Muscle of leg (tissue), 16 donors: ENCODE measurements at places on chromosomes 13 and 19. TPM values are rescaled to one million over a fixed set of nuclear protein-coding genes. Genes with fewer than 3 reads are reported as not detected.

The NLRP8 gene
- not detected for polyA plus RNA-seq

The RHPN2 gene
- polyA plus RNA-seq, result 1.3 TPM

The KCNK6 gene
- 3.4 TPM for polyA plus RNA-seq

DNA sequence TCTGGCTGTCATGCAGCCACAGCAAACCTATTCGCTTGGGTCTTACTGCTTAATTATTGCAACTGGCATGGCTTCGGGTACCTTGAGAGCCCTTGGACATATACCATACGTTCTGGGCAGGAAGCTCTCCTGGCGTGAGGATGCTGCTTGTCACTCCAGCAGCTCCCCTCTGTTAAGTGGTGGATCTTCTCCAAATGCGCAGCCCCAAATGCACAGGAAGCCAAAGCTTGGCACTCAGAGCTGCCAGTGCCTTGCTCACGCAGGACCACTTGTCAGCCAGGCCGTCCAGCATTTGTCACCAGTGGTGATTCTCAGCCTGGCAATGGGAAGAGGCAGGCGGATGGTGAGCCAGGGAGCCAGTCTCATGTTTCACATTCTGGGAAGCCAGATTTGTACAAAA, 158.6 kb downstream of the KATNAL1 start:
- DNase-seq, result no peak

GRCh38 chr13:24064371-24064770, 96.1 kb upstream of the SPATA13 start:
- DNase-seq, result no peak

The PALM gene
- polyA plus RNA-seq, result 31.7 TPM

DNA sequence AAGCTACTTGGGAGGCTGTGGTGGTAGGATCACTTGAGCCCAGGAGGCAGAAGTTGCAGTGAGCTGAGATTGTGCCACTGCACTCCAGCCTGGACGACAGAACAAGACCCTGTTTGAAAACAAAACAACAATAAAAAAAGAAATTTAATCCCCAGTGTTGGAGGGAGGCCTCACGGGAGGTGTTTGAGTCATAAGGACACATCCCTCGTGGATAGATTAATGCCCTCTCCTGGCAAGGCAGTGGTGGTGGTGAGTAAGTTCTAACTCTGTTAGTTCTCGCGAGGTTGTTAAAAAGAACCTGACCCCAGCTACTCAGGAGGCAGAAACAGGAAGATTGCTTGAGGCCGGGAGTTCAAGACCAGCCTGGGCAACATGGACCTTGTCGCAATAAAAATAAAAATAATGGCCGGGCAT, 27.6 kb upstream of the SIN3B start:
- DNase-seq, result no peak

DNA sequence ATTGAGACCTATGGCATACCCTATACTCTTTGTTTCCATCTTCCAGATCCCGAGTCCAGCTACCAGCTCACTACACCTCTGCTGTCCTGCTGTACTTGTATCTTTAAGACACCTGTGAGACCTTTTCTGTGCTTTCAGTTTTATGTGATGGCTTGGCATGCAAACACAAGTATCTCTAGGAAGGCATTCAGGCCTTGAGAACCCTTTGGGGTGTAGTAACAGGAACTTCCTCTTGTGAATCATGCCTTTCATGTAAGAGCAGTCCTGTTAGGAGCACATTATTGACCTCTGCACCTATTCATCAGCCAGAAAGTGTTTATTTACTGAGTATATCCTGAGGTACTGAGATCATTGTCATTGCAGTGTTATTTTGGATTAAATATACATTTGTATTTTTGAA, 87.0 kb upstream of the HTR2A start:
- DNase-seq, result no peak

The GIPR gene
- polyA plus RNA-seq, result 1.8 TPM

GRCh38 chr19:18364826-18365528, 21.0 kb upstream of the GDF15 start:
- DNase-seq, result peak; percentile 92

DNA sequence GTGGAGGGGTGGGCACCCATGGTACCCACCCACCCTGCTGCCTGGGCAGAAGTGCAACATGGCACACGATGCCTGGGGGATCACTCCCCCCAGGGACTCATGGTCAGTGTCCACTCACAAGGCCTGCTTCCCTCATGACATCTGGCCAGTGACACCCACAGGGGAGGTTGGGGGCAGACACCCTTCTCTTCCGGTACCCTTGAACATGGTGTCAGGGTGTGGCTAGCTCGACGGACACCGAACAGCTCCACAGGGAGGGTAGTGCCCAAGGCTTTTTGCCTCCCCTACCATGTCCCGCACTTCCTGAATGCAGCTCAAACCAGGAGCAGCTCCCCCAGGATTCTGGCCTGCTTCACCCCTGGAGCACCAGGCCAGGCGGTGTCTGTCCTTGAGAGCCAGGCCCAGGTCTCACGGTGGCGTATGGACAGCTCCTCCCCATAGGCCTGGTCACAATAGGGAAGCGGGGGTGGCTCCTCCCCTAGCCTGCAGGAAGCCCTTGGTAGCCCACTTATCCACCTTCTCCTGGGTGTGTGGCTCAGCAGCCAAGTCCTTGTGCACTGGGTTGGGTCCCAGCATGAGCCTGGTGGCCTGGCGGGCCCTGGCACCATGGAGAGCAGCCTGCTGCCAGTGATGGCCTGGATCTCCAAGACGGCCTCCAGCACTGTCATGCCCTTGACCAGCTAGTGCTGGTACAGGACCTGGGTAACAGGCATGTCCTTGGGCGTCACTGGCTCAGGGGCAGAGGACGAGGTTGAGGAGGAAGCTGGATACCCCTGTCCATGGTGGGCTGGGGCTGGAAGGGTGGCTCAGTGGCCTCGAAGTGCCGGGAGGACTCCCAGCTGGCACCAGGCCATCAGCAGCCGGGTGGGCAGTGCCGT, 7.8 kb downstream of the ACP4 start:
- no peak for DNase-seq

DNA sequence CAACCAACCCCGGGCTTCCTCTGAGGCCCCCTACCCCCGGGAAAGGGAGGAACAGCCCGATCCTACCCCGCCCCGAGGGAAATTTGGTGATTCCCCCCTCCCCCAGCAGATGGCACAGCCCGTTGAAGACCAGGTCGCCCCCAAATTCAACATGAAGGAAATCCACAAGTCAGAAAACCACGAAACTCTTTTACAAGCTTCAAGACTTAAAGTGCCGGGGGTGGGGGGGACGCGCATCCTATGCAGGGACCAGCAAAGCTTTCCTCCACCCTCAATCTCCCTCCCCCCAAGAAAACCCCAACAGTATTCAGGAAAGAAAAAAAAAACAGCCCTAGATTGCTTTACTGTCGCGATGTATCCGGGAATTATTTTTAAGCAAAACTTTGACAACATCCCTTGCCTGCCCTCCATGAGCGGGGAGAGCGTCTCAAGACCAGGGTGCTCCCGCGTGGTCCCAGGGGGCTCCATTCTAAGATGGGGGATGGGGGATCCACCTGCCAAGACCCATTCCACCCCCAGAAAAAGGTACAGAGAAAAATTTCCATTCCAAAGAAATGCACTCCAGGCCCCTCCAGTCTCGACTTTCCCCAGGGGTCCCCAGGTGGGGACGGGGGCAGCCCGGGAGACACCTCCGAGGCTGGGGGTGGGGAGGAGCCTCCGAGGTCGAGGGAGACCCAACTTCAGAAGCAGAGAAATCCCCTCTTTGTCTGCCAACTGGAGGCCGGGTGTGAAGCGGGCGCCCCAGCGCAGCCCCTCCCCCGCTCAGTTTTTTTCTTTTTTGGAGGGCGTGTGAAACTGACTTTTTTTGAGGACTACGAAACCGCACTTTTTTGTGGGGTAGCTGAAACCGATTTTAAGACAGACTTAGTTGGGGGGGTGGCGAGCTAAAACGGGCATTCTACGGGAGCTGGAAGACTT, 1.5 kb downstream of the TCF3 start:
- DNase-seq, result peak; percentile 37

DNA sequence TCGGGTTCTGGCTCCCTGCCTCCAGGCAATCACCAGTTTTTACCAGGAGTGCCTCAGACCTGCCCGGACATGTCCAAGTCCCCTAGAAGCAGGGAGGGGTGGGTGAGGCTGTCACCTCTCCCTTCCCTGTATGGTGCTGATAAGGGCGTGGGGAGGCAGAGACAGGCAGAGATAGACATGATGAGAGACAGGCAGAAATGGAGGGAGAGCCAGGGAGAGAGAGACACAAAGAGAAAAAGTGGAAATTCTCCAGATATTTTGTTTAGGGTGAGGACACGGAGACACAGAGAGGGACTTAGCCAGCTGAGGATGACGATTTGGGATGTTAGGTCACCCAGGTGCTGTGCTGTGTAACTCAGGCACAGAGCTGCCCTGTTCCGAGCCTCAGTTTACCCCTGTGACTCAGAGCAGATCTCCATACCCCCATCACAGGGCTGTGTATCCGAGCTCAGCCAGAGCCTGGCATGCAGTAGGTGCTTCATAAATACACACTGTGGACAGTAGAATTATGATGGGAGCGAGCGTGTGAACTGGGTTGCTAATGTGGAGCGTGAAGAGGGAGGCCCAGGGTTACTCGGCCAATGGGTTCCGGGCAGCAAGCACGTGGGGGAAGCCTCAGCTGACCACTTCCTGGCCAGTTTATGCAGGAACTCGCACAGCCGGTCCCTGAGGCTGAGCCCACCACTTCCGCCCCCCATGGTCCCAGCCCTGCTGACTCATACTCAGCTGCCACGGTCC, 11.9 kb upstream of the GDF15 start:
- peak; percentile 95 for DNase-seq

GRCh38 chr19:45681391-45682015, 10.2 kb downstream of the SNRPD2 start:
- DNase-seq, result peak; percentile 78

DNA sequence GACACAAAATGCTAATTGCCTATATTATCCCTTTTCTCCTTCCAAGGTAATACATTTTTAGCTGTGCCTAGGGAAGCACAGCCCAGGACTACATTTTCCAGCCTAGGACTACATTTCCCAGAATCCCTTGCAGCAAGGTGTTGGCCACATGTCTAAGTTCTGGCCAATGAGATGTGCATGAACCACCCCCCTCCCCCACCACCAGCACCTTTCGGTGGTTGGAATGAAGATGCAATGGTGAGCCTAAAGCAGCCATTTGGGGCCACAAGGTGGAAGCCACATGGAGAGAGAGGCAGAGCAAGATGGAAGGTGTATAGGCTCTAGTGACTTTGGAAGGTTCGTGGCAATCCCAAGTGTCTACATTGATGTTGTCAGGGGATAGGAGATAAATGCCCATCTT, 16.2 kb downstream of the UNC13A start:
- no peak for DNase-seq

The ADAT3 gene
- 2.7 TPM for polyA plus RNA-seq

The CADM4 gene
- 8.6 TPM for polyA plus RNA-seq

The TLE2 gene
- 26.9 TPM for polyA plus RNA-seq

The HTR2A gene
- polyA plus RNA-seq, result 0.18 TPM

DNA sequence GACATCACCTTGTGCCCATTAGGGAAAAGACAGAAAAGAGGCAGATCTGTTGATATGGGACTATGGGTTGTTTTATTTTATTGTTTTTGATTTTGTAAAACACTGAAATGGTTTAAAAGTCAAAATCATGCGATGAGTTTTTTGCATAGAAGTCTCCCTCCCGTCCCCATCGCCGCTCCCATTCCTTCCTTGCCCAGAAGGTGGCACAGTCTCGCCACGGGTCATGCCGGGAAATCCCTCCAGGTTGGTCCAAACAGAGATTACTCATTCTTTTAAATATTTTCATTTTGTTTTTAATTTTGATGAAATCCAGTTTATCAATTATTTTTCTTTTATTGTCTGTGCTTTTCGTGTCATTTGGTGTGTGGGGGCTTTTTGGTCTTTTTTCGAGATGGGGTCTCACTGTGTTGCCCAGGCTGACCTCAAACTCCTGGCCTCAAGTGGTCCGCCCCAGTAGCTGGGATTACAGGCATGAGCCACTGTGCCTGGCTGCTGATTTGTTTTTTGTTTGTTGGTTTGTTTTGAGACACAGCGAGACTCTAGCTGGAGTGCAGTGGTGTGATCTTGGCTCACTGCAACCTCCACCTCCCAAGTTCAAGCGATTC, 9.2 kb downstream of the PGPEP1 start:
- no peak for DNase-seq

DNA sequence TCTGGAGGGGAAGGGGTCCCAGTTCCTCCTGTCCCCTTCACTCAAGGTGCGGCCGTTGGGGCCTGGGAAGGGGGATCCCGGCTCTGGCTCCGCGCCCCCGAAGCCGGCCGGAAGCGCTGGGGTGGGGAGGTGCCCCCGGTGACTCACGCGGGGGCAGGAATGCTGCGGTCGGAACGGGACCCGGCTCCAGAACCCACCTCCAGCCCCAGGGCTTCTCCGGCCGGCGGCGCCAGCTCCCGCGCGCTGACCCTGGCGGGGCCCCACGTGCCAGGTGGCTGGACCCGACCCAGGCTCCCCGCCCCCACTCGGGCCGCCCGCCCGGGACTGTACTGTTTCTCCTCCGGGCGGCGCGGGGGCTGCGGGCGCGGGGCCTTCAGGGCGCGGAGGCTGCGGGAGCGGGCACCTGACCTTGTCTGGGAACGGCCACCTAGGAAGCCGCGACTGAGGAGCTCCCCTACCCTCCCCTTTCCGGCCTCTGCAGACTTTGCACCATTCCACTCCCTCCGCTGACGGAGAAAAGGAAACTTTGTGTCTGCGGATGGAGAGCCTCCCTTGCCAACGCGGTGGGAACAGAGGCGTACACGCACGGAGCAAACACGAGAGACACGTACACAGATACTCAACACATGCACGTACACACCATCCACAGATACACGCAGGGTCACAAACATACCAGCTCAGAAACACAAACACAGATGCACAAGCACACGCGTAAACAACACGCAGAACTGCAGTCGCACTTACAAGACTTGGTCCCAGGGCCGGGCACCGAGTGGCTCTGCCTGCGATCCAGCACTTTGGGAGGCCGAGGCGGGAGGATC, 7.2 kb downstream of the AXL start:
- DNase-seq, result peak; percentile 79

DNA sequence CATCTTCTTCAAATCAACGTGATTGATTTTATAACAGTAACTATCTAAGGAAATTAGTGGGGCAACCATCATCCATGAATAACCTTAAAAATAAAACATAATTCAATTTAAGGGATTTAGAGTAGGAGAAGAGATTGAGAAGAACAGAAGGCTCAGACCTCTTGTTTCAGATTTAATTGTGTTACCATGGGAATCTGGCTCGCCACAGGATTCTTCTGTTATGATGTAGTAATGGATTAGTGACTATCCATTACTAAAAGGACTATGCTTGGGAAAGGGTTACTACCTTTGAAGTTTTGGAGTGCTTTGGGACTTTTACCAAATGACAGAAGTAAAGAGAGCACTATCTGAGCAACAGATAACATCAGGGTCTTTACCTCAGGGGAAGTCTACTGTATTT, 13.2 kb downstream of the FREM2 start:
- peak; percentile 24 for DNase-seq

GRCh38 chr13:79896851-79897250, 415.9 kb downstream of the NDFIP2 start:
- no peak for DNase-seq
